ENCODE measurements at places on chromosomes 6 and 20.

DNA sequence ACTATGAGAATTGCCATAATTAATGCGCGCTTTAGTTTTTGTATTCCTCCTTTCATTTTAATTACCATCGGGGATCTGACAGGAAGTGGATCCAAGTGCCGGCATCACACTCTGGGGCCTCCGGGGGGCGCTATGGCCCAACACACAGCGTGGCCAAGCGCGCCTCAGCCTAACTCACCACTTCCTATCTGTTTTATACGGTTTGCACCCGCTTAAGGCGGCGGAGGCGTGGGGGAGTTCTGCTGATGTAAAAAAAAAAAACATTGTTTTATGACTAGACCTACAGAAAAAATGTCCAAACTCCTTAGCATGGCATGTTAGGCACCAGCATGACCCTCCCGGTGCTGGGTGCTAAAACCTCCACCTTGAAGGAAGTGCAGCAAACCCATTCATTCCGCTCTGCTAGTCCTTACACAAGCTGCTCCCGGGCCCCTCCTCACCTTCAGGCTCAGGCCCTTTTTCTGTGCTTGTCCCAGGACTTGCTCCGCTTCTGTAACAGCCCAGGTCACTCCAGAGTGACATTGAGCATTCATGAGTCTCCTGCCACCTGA, 4.5 kb upstream of the EBF4 start:
- DNase-seq, result peak; percentile 71

DNA sequence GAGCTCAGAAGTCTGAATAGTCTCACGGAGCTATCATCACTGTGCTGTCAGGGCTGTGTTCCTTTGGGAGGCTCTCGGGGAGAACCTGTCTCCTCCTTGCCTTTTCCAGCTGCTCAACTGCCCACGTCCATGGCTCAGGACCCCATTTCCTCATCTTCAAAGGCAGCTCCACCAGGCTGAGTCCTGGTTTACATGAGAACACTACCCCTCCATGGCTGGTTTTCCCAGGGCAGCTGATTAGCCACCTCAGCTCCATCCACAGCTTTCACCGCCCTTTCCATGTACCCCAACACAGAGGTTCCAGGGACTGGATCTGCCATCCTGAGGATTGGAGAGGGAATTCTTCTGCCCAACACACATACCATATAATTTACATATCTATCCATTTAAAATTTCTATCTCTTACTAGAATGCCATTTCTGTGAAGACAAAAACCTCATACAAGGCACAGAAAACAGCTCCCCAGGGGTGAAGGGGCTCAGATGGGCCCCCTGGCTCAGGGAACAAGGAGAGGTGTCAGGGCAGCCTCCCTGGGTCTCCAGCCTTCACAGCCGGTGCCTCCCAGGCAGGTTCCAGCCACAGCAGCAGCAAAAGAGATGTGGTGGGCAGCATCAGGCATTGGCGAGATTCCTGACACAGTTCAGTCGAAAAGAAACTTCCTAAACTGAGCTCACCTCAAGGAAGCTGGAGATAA, 2.2 kb upstream of the RAET1E start:
- DNase-seq, result no peak

DNA sequence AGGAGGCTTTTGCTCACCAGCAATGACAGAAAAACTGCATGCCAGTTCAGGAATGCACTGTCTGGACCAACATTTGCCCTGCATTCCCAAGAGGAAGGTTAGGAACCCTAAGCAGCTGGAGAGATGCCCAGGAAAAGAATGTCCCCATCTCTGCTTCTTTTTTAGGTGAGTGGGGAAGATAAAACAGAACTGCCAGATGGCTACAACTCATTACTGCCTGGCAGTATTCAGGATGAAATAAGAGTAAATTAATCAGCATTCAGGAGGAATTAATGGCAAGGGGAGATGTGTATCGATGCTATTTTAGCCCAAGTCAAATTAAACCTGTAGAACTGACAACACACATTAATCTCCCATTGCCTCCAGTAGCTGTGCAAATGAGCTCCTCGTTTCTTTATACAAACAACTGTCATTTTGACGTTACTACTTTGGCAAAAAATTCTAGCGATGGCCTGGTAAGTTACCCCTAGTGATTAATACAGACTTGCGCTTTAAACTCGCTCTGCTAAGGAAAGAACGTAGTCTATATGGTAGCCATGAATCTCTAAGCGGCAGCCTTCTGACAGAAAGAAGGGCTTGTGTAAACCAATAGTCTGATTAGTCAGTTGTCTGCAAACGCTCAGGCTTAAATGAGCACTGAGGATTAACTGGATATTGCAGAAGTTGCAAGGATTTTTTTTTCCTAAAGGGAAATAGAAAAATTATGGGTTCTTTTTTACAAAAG, 16.7 kb upstream of the SMLR1 start:
- DNase-seq, result no peak

GRCh38 chr6:155328539-155329459, 14.5 kb upstream of the TFB1M start:
- no peak for DNase-seq

DNA sequence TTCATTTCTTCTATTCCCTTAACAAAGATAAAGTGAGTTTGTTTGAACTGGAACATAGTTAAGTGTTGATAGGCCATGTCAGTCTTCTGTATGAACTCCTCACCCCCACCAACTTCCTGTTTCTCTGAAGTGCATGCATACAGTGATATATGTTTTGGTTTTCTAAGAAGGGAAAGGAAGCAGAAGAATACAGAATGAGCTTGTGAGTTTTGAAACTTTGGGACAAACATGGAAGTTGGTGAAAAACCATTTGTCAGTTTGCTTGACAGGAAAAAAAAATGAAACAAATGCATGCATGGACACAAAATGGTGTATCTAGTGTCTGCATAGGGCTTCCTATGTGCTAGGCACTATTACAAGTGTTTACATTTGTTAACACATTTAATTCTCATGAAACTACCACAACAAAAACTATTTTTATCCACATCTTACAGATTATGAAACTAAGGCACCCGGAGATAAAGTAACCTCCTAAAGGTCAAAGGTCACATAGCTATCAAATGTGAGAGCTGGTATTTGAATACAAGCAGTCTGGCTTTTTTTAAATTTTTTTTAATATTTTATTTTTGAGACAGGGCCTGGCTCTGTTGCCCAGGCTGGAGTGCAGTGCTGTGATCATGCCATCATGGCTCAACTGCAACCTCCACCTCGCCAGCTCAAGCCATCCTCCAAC, 105.9 kb downstream of the ADGRB3 start:
- no peak for DNase-seq

- DNase-seq, result no peak
Observed at GRCh38 chr6:155309150-155309549, 5.1 kb downstream of the TFB1M start.

DNA sequence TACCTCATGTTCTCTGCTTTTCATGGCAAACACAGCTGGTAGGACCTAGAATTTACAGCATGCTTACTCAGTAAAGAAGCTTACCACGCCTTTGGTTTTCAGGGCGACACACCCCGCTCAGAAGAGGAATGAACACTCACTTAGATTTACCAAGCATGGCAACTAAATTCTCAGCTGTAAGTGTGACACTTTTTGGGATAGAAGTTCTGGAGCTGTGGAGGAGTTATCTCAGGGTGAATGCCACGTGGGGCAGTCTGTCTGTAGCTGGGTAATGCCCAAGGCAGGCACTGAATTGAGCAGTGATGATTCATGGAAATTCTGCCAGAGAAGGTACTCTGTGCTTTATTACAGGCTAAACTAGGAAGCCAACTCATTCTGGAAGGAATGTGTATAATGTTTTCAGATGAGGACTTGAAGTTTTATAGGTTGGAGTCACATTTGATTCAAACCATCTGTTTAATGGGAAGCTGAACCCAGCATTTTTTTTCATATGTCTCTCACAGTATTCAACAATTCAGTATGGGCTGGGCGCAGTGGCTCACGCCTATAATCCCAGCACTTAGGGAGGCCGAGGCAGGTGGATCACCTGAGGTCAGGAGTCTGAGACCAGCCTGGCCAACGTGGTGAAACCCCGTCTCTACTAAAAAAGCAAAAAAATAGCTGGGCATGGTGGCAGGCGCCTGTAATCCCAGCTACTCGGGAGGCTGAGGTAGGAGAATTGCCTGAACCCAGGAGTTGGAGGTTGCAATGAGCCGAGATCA, 3.5 kb upstream of the PRIM2 start:
- no peak for DNase-seq

GRCh38 chr20:25586877-25587276, 1.5 kb upstream of the NINL start:
- DNase-seq, result no peak

DNA sequence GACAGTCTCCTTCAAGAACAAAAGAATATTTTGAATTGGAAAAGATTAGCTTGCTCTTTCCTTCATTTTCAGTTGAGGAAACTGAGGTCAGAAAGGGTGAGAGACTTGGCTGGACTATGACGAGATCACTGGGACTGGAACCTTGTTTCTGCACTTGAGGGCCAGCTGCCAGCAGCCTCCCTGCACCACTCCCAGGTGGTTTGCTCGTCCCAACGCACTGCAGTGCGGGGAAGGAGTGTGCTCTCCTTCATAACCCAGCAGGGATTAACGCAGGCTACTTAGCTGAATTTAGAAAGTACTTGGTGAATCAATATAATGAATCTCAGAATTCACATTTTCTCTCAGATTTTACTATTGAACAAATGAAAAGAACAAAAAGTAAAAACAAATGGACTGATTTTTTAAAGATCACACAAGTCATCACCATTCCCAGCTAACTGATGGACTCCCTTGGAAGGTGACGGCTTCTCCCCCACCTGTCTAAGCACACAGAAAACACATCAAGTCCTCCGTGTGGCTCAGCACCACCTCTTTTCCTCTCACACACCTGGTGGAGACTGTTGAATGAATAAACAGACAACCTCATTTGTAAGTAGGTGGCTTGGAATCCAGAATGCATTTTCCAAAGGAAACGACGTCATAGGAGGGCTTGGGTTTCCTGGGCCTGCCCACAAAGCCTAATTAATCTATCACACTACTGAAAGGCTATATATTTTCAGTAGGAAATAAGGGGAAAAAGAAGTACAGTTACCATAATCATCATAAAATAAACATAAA, 121.0 kb downstream of the QRSL1 start:
- no peak for DNase-seq

DNA sequence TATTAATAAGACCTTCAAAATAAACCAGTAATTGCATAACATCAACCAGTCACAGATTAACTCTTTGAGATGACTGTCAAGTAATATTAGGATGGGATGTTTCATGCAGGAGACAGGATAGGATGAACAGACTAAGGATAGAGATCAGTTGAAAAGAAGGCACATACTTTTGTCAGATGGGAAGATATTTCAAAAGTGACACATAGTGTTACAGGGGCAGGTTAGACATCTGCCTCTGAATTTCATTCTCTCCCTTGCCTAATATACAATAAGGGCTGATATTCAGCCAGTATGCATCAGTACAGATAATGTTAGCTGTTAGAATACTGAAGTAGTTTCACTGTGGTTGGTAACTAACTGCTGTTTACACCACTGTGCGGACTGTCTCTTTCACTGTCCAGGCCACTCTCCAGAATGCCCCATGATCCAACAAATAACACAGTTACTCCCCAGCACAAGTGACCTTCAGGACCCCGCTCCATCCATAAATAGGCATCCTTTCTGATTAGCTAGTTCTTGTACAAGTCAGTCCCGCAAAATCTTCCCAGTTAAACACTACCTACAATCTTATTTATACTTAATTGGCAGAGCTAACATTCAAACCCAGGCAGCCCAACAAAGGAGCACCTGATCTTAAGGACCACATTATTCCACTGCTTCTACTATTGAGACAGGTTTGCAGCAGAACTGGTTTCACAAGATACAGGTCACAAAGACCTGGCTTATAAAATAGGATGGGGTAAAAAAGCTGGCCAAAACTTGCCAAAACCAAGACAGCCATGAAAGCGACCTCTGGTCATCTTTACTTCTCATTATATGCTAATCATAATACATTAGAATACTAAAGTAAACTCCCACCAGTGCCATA, 21.9 kb upstream of the PLN start:
- no peak for DNase-seq

DNA sequence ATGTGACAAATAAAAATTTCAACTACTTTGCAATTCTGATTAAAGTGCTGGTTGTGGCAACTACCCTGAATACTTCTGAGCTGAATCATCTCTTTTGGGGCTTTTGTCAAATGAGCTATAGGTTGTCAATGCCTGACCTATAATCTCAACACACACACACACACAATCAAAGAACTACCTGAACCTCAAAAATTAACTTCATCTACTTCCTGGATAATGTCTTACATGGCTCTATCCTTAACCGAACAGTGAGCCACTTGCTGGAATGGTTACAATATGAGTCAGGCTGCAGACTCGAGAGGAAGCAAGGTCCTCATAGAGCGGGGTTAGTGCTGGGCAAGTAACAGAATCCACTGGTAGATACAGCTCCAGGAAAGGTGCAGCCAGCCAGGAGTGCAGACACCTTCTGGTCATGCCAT, 70.6 kb upstream of the DST start:
- no peak for DNase-seq

GRCh38 chr6:32666420-32667300, at the start of gene HLA-DQB1:
Gene HLA-DQB1 (minus strand): TSS chr6:32666657. CDS start chr6:32666607, 50 bp downstream.
- DNase-seq, result peak; percentile 15

GRCh38 chr20:12965212-12965869, 43.4 kb upstream of the SPTLC3 start:
- no peak for DNase-seq

GRCh38 chr6:22529866-22530265, 39.5 kb upstream of the HDGFL1 start:
- no peak for DNase-seq

DNA sequence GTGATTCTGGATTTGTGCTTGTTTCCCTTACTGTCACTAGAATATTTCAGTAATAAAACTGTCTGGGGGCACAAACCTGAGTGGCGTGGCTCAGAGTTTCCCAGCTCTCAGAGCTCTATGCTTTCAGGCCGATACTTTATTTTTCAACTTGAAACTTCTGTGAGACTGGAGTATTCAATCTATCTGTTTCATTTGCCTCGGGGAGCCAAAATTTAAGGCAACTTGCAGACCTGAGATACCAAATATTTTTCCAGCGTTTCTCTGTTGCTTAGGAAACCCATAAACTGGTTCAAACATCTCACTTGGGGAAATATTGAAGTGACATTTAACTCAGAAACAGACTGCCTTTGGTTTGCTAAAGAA, 74.7 kb downstream of the SOBP start:
- DNase-seq, result no peak

GRCh38 chr6:149182262-149182661, 135.2 kb upstream of the TAB2 start:
- no peak for DNase-seq

DNA sequence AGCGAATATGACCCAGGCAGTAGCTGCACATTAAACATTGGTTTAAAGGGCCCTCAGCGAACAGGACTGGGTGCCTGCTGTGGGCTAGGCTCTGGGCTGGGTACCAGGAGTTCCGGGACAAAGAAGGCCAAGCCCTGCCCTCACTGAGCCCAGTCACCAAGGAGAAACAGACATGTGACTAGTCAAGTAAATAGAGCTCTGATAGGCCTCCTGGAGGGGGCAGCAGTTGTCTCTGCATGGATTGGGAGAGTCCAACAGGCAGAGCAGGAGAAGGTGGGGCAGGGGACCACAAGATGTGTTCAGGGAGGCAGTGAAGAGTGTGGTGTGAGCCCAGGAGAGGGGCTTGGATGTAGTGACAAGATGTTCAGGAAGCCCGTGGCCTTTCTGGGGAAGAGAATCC, 3.1 kb downstream of the HM13 start:
- no peak for DNase-seq

All from activated CD4-positive, alpha-beta T cell treated with anti-CD3 and anti-CD28 coated beads, Interleukin-2, amount 50 U/mL, for 4 hours (primary cell).